Activated CD4-positive, alpha-beta memory T cell treated with anti-CD3 and anti-CD28 coated beads, Interleukin-2, amount 10 ng/mL, durations not matched to agents 7 days and 5 days (primary cell): ENCODE measurements at places on chromosomes 7 and 10.
A peak's percentile ranks its signal among the peaks of the same experiment; 100 is the strongest.

GRCh38 chr7:7228967-7229366 lies 46.6 kb downstream of the C1GALT1 start:
- no peak for DNase-seq

DNA sequence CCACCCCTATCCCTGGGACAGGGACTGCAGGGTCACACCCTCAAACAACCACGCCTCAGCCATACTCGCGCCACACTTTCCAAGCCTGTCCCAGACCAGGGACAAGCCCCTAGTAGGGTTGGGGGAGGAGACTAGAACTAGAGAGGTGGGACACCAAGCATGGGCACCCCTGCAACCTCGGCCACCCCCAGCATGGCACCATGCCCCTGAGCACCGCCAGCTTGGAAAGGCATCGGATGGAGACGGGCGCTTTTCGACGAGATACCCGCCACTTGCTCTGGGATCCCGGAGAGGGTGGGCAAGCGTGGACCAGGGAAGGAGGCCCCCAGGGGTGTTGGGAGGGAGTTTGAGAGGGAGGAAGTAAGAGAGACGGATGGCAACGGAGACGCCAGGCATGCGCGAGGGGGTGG lies 13.1 kb upstream of the KMT2E start:
- no peak for DNase-seq

DNA sequence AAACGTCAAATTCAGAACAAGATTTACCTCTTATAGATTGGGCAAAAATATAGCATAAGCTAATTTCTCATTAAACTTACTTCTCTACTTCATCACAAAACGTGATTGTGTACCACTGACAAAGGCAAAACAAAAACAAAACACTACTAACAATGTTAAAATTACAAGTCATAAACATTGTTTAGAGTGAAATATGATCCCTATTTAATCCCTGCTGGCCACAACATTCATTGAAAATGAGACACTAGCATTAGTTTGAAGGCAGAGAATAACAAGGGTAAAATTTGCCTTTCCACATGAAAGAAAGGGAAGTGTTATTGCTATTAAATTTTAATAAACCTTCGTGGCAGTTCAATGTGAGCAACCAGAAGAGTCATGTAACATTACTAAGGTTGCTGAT lies 45.0 kb downstream of the SEMA3A start:
- DNase-seq: no peak

- DNase-seq: no peak
Measured at GRCh38 chr10:30538086-30538485, 91.5 kb downstream of the LYZL2 start.

DNA sequence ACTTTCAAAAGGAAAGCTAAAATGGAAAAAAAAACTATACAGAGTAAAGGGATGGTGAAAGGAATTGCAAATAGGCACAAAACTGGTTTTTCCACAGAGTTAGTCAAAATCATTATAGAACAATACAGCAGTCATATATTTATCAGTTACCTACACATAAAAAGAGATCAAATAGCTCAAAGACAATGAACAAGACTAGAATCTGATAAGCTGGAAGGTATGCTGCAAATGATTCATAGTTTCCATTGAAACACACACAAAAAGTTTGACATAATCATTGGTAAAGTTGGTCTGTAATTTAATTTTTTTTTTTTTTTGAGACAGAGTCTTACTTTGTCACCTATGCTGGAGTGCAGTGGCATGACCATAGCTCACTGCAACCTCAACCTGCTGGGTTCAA lies 92.4 kb upstream of the SGCE start:
- no peak for DNase-seq

GRCh38 chr7:96084881-96085553 lies 236.9 kb downstream of the SLC25A13 start:
- DNase-seq: no peak

- no peak for DNase-seq
Measured at GRCh38 chr7:97298561-97298960, 181.1 kb downstream of the SDHAF3 start.

- DNase-seq: no peak
Measured at GRCh38 chr10:86956195-86956847, 1.1 kb downstream of the MMRN2 start.

GRCh38 chr10:71392292-71392691 lies 4.4 kb upstream of the CDH23 start:
- no peak for DNase-seq

- DNase-seq: no peak
Measured at GRCh38 chr10:114638821-114639625, 19.1 kb downstream of the ABLIM1 start.

GRCh38 chr7:3250725-3251124 lies 50.3 kb upstream of the SDK1 start:
- DNase-seq: no peak

- no peak for DNase-seq
Measured at GRCh38 chr7:28105234-28105633, 75.4 kb downstream of the JAZF1 start.

DNA sequence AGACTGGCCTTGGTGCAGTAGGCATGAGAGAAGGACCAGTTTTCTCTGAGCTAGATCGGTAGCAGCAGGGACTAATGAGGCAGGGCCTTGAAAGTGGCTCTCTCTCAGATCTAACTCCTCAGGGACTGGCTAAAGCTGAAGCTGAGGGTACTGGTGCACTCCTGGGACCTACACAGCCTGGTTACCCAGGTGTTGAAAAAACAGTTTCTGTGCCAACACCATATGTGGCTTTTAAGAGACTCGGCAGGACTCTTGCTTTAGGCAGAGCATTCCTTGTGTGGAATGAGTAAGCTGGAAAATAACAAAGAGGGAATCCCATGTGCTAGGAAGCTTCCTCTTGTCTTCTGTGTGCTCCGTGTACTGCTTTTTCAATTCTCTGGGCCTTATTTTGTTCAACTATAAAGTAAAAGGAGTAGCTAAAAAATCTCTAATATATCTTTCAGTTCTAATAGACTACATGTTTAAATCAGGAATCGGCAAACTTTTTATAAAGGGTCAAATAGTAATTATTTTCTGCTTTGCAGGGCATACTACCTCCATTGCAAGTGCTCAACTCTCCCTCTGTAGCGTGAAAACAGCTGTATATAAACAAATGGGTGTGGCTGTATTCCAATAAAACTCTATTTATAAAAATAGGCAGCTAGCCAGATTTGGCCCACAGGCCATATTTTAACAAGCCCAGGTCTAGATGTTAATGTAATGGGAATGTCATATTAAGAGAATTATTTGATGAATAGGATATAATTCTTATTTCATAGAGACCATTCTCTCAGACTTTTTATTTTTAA lies 186.1 kb upstream of the KAT6B start:
- DNase-seq: no peak

- no peak for DNase-seq
Measured at GRCh38 chr10:128487517-128487916, 361.3 kb upstream of the MKI67 start.

DNA sequence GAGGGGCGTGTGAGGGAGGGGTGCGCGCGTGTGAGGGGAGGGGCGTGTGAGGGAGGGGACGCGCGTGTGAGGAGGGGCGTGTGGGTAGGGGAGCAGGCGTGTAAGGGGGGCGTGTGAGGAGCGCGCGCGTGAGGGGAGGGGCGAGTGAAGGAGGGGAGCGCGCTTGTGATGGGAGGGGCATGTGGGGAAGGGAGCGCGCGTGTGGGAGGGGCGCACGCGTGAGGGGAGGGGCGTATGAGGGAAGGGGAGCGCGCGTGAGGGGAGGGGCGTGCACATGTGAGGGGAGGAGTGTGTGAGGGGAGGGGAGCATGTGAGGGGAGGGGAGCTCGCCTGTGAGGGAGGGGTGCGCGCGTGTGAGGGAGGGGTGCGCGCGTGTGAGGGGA lies 19.1 kb downstream of the MXI1 start:
- peak; percentile 83 for DNase-seq

DNA sequence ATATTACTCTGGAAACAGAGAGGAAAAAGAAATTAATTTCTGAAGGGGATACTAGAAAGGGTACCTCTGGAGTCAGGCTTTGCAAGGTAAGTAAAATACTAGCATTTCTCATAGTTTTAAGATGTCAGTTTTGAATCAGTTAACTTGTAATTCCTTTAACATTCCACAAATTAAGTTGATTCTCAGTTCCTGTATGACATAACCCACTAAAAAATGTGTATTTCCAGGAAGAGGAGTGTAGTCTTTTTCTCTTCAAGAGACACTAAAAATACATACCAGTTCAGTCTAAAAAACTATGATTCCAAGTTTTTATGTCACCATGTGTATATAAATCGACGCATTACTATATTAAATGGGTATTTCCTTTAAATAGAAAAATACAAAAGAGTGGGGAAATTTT lies 113.2 kb downstream of the CDK6 start:
- DNase-seq: no peak

DNA sequence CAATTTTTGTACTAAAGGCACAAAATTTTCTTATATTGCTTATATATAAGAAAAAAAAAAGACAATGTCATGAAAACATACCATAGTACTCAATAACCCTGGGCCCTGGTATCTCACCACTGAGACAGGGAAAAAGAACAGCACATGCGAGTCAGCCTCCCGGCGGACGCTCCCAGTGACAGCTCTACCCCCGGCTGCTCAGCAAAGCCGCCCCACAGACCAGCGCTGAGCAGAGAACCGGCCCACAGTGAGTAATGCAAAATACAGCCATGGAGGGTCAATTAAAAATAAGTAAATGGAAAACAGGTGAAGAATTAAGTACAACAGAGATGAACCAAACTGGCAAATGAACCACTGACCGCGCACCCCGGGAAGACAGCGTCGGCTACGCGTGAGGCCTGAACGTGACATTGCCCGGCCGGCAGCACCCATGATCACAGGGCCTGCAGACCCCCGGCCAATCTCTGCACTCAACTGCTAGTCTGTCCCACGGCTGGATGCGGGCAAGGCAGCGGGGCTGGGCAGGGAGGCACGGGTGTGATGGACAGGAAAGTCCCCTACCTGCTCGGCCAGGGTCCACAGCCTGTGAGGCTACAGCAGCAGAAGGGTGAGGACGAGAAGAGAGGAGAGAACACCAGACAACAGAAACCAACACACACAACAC lies 175.9 kb downstream of the ZMYND11 start:
- DNase-seq: no peak

DNA sequence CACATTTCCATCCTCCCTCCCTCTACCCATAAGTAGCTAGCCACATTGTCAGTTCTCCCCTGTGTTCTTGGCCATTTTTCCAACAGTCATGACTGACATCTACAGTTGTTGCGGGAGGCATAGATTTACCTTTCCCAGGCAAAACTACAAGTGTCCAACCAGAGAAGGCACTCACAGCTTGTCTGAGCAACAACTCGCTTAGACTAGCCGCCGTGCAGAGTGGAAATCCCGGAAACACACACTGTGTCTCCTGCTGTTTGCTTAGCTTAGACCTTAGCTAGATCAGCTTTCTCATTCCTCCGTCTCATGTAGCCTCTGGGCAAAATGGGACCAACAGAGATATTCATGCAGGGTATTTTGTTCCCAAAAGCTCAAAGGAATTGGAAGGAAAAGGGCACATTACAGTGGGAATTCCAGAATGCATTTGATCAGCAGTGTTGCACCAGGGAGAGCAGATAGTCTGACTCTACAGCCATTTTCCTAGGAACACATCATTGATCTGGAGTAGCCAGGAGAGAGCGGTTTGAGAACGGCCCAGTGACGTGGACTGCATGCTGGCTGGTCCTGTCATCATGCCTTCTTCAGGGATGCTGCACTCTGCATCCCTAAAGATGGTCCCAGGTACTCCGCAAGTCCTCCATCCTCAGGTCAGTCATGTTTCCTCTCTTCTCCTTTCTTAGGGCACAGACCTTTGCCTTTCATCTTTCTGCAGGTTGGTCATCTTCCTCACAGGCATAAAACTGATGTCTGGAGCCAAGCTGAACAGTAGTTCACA lies 89.4 kb downstream of the C10orf90 start:
- no peak for DNase-seq

DNA sequence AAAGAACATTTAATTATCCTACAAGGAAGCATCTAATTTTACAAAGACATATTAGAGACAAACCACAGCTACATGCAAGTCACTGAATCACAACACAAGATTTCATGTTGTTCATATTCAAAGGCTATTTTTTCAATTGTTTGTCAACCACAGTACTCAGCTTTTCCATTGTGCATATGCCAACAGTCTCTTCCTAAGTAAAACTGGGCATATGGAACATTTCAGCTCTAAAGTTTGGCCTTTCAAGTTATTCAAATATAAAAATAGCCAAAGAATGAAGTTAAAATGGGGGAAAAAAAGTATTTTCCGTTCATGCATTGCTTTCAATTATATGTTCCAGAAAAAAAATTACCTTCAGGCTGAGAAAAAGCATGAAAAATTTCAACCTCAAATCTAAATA lies 537.9 kb downstream of the PLXDC2 start:
- DNase-seq: no peak

DNA sequence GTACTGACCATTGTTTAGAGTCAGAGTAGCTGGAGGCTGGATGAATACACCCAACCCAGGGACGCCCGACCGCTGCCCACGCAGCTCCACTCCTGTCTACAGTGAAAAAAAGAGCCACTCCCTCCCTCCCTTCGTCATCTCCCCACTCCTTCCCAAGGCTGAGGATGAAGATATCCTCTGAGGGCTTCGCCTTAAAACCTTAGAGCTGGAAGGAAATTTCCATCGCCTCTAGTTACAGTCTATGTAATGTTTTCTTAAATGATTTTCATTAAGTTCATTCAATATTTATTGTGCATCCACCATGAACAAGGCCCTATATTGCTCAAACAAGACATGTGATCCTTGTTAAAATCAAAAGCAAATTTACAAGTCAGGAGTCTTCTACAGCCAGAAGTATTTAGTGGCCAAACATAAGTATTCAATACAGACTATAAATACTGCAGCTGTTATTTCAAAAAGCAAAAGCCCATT lies 11.3 kb upstream of the SLIT1 start:
- no peak for DNase-seq

- DNase-seq: no peak
Measured at GRCh38 chr10:117221156-117221711, 19.7 kb upstream of the SLC18A2 start.

DNA sequence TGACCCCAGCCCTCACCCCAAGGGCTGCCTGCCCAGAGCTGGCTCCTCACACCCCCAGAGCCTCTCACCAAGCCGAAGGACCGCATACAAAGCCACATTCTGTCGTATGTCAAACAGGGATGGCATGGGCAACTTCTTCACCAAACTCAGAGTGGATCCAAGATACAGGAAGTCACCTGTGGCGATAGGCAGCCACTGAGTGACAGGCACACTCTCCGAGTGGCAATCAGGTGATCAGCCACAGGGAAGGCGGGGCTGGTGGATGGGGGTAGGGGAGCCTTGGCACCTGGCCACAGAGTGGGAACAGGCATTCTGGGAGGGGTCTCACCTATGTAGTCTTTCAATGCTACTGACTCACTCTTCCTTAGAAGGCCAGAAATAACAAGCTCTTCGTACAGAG lies 7.1 kb upstream of the ASB10 start:
- no peak for DNase-seq
